H9 (cell line): ENCODE measurements at places on chromosomes 1 and 21. TPM values are rescaled to one million over a fixed set of nuclear protein-coding genes. Genes with fewer than 3 reads are reported as not detected.

GRCh38 chr1:167054531-167054930 is 35.6 kb downstream of the GPA33 start:
- DNase-seq, result no peak

DNA sequence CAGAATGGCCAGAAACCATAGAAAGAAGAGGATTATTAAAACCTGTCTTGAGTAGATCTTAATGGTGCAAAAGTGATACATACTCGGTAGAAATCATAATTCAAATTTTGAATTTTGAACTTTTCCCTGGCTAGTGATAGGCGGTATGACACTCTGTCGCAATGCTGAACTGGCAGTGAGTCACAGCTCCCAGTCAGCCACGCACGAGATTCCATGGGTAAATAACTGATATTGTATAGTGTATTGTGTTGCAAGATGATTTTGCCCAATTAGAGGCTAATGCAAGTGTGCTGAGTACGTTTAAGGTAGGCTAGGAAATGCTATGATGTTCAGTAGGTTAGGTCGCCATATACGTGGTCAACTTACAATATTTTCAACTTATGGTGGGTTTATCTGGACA is 207.0 kb downstream of the SIPA1L2 start:
- DNase-seq, result no peak

DNA sequence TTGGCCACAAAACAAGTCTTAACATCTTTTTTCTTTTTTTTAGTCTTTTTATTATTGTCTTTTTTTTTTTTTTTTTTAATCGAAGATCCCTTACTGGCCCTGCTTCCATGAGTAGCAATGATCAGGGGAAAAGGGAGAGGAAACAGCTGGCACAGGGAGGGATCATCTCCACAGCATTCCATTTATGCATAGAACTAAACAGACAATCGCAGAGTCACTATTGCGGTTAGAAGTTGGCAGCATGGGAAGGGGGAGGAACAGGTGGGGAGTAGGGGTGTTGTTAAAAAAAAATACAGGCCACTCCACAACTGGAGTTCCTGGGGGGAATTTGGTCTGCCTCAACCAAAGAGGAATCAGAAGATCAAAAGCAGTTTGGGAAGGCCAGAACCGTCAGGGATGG is 55.4 kb downstream of the C1orf185 start:
- DNase-seq, result no peak

DNA sequence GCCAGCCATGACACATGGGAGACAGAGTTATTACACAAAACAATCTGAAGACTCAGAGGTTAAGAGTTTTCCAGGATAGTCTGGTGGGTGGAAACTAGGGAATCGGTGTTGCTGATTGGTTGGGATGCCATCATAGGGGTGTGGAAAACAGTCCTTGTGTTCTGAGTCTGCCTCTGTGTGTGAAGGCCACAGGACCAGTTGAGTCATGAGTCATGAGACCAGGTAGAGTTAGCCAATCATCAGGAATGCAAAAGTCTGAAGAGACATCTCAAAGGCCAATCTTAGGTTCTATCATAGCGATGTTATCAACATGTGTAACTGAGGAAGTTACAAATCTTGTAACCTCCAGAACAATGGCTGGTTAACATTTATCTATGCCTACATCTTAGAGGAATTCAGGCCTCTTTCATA is 49.7 kb upstream of the NEK7 start:
- DNase-seq, result no peak

TSPEAR gene
- total RNA-seq, result 1.2 and 1.3 TPM in 2 replicates

S100A8 gene
- not detected in 2 replicates for total RNA-seq

DNA sequence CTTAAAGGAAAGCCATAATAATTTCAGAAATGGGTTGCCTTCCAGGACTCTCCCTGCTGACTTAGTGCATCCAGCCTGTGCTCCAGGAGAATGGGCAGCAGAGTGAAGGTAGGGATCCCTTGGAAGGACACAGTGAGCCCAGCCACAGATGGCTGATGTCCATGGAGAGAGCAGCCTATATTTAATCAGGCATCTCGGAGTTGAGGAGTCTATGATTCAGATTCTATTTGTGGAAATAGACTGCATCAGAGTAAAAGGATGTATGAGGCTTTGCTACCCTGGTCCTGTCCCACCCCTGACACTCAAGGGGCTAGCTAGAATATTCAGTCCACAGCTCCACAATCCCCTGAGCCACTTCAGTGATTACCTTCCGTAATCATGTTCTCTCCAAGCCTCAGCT is 43.8 kb upstream of the PBX1 start:
- no peak for DNase-seq

CACNA1S gene
- total RNA-seq, result 0.04 TPM in 1 of 2 replicates, not detected in the other

RAB25 gene
- total RNA-seq, result 42.8 and 43.1 TPM in 2 replicates

GRCh38 chr1:3345792-3346191 is 108.7 kb upstream of the ARHGEF16 start:
- DNase-seq, result no peak

GRCh38 chr21:44764319-44765230 is 37.0 kb downstream of the UBE2G2 start:
- no peak for DNase-seq

DNA sequence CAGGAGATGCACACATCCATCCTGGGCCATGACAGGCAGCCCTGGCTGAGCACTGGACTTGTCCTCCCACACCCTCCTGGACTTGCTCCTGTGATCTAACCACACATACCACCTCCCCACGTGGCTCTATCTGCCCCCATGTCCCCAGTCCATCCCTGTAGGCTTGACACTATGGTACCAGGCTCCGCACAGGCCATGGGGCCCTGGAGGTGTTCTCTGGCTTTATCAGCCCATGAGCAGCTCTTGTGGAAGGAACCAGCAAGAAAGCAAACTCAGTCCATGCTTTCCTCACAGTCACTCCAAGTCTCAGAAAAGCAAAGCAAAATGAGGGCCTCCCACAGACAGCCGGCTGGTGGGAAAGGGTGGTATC is 61.6 kb downstream of the CD46 start:
- no peak for DNase-seq

DNA sequence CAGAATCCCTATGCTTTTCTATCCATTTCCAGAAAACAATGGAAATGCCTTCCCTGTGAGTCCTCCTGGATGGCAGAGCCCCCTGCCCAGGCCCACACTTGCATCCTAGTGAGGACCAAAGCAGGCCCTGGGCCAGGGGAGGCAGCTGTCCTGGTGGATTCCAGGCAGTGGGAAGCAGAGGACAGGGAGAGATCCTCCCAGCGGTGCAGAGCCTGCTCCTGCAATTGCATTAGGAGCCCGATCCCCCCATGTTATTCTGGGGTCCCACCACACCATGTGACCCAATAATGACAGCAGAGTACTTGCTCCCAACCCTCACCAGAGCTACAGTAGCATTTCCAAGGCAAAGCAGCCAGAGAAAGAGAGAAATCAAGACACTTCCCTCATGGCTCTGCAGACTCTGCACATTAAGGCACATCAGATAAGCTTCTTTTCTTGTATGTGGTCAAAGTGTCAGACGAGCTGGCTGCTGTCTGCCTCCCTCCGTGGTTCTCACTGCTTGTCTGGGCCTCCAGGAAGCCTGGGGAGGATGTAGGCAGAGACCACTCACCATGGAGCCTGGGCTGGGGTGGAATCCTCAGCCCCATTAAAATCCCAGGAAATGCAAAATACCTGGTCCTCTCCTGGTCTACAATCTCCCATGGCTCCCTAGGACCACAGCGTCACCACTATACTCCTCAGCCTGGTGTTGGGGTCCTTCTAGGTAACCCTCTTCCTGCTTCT is 54.9 kb upstream of the RUNX3 start:
- DNase-seq, result no peak

DNA sequence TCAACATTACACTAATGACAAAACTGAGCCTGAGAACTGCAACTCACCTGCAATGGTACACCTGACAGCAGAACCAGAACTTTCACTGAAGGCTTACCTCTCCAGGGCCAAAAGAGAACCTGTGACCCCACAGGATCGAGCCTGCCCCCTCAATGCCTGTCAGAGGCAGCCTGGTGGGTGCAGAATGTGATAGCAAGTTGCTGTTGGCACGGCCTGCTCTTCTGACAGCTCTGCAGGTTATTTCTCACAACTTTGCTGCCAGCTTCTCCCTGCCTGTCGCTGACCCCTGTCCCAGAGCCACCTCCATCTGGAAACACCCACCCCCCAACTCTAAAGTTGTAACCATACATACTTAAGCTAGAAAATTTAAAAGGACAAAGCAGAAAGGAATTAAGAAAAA is 35.2 kb downstream of the HIVEP3 start:
- DNase-seq, result no peak

- peak; percentile 51 for DNase-seq
Observed at GRCh38 chr1:30322859-30323257, 400.5 kb downstream of the MATN1 start.

- DNase-seq, result no peak
Observed at GRCh38 chr1:16120940-16121410, 34.9 kb downstream of the EPHA2 start.

- no peak for DNase-seq
Observed at GRCh38 chr1:30316056-30316455, 407.3 kb downstream of the MATN1 start.

DNA sequence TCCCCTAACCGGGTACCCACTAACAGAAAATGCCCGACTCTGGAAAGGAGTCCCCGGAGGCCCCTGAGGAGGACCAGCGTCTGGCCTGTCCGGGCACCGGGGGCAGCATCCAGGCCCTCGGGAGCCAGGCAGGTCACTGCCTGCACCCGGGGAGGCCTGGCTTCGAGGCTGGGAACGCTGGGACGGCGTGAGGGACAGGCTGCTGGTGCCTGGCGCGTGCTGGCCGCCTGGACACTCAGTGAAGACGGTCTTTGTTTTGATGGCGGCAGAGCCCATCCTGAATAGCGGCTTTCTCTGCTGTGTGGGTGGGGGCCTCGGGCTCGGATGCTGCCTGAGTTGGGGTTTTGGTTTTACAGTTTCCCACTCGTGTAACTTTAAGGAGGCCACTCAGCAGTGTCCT is 37.6 kb downstream of the PRKCZ start:
- DNase-seq, result no peak

- DNase-seq, result no peak
Observed at GRCh38 chr21:44653656-44654575, 543 bp downstream of the KRTAP12-4 start.

FMO1 gene
- total RNA-seq, result not detected in 2 replicates

DNA sequence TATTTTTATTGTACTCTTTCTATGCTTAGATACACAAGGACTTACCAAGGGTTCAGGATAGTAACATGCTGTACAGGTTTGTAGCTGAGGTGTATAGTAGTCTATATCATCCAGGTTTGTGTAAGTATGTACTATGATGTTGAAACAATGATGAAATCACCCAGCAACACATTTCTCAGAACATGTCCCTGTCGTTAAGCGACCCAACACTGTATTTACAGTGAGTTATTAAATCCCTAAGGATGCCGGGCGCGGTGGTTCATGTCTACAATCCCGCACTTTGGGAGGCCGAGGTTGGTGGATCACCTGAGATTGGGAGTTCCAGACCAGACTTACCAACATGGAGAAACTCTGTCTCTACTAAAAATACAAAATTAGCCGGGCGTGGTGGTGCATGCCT is 21.6 kb upstream of the RCOR3 start:
- no peak for DNase-seq

- DNase-seq, result no peak
Observed at GRCh38 chr1:118039170-118039569, 109.6 kb downstream of the WDR3 start.

RGS13 gene
- not detected in 2 replicates for total RNA-seq

NBL1 gene
- total RNA-seq, result 6.1 and 6.4 TPM in 2 replicates

DNA sequence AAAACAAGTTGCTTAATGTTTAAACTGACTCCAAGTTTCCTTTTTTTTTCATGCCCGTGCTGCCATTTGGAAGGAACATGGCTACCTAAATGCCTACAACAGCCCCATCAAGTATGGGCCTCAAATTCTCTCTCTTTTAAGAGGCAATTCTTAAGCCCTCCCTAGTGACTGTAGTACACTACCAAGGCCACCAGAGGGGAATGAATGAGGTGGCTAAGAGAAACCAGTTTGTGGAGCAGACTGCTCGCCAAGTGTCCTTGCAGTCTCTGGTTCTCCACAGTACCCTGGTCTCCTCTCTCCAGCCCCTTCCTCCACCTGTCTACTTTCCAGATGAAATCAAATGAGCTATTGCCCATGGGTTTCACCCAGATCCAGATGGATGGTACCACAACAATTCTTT is 1809.6 kb downstream of the BRINP3 start:
- DNase-seq, result peak; percentile 46
